ENCODE measurements at places on chromosomes 13 and 19. TPM values are rescaled to one million over a fixed set of nuclear protein-coding genes. Genes with fewer than 3 reads are reported as not detected.

CSNK1A1L gene
- total RNA-seq, result not detected

DIRAS1 gene
- total RNA-seq, result 381 TPM

CYP4F12 gene
- total RNA-seq, result 2.9 TPM

KIR2DL1 gene
- not detected for total RNA-seq

- no peak overlapping the region for H3K27ac ChIP-seq
- no peaks in the 10 kb centered on the region for H3K27me3 ChIP-seq
- no peak for DNase-seq
- H3K4me1 ChIP-seq, result peaks cover 13% of the 10 kb centered on the region
Measured at GRCh38 chr13:106744516-106744915, 176.6 kb upstream of the ARGLU1 start.

GRCh38 chr19:2039089-2039958, 11.7 kb downstream of the MKNK2 start:
- no peak overlapping the region for H3K4me3 ChIP-seq
- H3K4me1 ChIP-seq, result peaks cover 49% of the 10 kb centered on the region
- H3K27me3 ChIP-seq, result no peaks in the 10 kb centered on the region
- DNase-seq, result no peak
- H3K36me3 ChIP-seq, result peaks cover 54% of the 10 kb centered on the region
- peak overlapping the region; percentile 100 for H3K27ac ChIP-seq

Data from heart right ventricle (tissue), 16 donors.